ENCODE measurements at places on chromosomes 13 and 19.

- no peak for DNase-seq
Observed at GRCh38 chr19:6800991-6801484, 28.5 kb downstream of the VAV1 start.

DNA sequence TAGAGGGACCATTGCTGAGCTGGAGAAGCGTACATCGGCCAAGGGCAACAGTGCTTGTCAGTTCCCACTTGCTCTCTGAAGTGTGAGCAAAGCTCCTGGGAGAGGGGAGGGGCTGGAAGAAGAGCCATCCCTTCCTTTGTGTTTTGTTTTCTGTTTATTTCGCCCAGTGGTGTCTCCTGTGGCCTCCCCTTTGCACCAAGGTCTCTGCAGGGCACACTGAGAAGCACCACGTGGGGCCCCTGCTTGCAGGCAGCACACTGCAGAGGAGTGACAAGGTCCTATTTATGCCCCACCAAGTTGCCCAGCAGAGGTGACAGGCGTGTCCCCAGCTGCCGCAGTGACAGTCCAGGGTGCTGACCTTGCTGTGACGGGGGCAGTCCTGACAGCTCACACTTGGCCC lies 24.0 kb downstream of the GRIN2D start:
- no peak for DNase-seq

- DNase-seq = no peak
Observed at GRCh38 chr19:29480507-29480906, 45.3 kb upstream of the VSTM2B start.

DNA sequence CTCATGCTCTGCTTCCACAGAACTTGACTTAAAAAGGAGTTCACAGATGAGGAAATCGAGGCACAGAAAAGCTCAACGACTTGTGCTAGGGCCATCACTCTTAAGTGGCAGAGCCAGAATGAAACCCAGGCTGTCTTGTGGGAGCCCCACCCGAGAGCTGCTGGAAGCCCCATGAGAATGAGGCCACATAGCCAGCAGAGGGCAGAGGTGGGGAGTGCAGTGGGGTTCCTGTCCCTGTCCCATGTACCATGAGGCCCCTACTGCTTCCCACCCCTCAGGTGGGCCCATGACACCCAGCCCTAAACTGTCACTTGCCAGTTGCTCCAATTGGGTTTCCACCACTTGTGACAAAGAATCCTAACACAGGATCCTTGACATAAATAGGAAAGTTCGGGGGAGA lies 175.9 kb downstream of the IRS2 start:
- peak; percentile 77 for DNase-seq

DNA sequence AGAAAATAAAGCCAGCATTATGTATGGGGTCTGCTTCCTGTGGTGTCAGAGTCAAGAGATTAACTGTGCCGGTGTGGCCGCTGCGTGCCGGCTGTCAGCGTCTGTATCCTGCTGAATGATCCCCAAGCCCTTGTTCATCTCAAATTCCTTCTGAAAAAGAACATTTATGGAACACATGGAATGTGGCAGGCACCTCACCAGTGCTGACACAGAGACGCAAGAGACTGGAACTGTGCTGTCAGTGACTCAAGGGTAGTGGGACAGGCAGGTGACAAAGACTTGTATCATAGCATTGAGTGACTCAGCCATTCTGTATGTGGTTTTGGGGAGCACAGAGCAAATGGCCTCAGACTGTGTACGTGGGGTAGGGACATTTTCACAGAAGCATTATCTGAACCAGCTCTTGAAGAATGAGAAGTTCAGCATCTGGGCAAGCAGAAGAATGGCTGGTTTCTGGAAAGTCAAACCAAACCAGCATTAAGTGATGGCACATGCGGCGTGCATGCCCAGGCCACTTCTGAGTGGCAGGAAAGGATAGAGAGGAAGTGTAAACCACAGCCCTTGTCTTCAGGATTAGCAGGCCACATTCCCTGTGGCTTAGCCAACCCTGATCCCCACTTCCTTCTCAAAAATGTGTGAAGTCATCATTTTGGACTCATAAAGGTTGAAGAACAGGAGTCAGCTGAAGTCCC lies 54.0 kb upstream of the IRS2 start:
- DNase-seq = peak; percentile 56

DNA sequence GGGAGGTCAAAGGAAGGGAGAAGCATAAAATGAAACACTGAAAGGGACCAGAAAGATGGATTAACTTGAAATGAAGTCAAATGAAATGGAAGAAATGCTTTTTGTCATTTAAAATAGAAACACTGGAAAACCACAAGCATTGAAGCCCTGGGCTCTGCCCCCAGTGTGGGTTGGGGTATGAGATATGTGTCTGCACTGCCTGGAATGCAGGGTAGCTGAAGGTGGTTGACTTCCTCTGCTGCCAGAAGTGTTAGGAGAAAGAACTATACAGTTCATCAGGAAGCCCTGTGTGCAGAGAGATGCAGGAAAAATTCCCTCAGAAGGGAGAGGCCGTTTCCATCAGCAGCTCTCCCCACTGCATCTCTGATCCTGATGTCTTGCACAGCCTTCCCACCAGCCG lies 69.2 kb downstream of the DHRS12 start:
- no peak for DNase-seq

GRCh38 chr13:91141543-91142061 lies 205.9 kb upstream of the MIR17HG start:
- no peak for DNase-seq

DNA sequence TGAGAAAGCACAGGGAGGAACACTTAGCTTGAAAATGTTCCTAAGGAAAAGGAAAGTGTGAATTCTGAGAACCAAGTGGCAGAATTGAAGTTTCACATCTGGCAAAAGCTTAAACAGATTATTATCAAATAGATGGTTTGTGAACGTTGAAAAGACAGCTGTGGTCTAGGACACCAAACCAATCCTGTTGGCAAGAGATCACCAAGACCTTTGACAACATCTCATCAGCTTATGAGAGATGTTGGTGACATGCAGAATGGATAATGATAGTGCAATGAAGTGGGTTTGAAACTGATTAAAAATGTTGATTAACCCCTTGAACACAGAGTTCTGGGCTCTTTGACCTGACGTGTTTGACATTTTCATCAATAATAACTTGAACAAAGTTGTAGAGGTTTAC lies 74.6 kb upstream of the GPR183 start:
- no peak for DNase-seq

DNA sequence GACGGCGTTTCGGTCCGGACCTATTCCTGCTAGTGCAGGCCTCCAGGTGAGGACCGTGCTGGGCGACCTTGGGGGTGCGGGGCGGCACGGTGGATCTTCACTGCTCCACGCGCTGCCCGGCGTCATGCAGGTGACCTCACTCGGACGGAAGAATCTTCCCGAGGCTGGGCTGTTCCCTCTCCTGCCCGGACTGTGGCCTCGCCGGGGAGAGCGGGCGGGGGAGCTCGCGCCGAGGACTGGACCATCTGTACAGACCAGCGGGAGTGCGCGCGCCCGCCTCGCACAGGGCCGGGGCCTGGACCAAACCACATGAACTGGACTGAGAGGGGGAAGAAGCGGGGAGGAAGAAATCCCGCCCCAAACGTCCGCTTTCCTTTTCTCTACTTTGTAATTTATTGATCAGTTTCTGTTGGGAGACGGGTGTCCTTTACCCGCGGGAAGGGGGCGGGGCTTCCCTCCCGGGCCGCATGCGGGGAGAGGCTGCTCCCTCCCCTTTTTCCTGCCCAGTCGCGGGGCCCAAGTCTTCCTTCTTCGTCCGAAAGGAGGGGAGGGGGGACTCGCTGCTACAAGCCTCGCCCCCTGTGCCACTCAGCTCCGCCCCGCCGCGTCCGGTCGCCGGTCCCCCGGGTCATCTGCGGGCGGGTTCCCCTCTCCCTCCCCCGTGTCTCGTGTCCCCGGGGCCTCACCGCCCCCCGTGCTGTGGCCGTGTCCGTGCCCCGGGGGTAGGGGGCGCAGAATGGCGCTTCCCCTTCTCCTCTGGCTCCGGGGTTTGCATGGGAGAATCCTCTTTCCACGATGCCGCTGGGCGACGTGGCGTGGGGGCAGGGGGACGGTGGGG lies 4.9 kb downstream of the HRC start:
- DNase-seq = peak; percentile 71

- DNase-seq = no peak
Observed at GRCh38 chr19:55594996-55595545, 4.2 kb downstream of the FIZ1 start.

DNA sequence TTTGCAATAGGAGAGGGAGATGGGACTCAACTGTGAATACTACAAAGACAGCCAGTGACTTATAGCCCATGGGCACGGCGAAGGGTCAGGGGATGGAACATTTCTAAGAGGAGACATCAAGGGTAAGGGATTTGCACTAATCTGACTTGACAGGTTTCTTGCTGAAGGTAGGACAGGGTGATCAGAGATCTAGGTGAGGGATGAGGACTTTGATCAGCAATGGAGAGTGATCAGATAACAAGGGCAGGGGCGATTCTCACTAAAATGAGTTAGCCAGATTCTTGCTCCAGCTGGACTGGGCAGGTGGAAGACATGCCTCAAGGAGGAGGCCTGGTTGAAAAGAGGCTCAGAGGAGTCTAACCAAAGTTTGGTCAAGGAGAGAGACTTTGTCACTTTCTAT lies 209.2 kb downstream of the SLC7A1 start:
- DNase-seq = no peak

- DNase-seq = no peak
Observed at GRCh38 chr13:72458701-72459100, 268.7 kb downstream of the MZT1 start.

- no peak for DNase-seq
Observed at GRCh38 chr19:7507884-7508283, 8.0 kb upstream of the ZNF358 start.

- no peak for DNase-seq
Observed at GRCh38 chr13:112362021-112362420, 14.1 kb upstream of the SPACA7 start.

GRCh38 chr13:24652359-24652758 lies 27.8 kb upstream of the ATP12A start:
- DNase-seq = no peak

GRCh38 chr19:41367848-41368301 lies 3.9 kb upstream of the B9D2 start:
- DNase-seq = no peak

- no peak for DNase-seq
Observed at GRCh38 chr13:91349992-91350911, 2.8 kb downstream of the MIR17HG start.

DNA sequence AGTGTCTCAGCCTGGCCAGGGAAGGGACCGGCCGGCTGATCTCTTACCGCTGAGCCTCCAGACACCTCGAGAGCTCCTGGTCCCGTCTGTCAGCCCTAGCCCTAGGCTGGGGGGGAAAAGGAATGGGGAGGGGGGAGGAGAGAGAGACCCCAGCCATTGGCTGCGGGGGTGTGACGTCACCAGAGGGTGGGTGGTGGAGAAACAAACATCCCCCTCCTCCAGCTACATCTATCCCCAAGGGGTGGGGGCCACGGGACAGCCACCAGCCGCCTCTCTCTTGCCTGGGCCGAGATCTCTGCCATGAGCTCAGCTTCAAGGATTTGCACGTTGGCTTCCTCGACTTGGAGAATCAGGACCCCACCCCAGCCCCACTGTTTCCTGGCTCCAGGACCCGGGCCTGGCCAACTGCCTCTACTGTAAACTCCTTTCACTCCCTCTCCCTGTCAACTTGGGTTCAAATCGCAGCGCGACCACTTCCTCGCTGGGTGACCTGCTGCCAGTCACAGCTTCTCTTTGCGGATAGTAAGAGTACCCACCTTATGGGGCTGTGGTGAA lies at the start of gene PRX:
Gene PRX, minus strand, starts transcription at position 88 of the 555 bp plus-strand sequence. CDS start 5,446 bp downstream, outside the sequence.
- DNase-seq = peak; percentile 37

DNA sequence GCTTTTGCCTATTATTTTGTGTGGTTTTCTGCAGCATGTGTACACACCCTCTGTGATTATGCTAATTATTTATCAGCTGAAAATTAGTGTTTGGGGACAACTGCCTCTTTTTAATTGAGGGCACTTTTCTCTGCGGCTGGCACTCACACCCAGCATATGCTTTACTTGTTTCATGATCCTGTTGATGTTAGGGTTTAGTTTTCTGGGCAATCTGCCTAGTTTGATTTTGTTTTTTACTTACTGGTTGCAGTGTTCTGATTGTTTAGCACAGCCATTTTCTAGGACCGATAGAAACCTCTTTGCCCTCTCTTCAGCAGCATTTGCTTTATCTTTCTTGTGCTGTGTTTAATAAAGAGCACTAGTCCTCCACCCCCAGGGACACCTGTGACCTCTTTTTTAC lies 161.6 kb downstream of the PAN3 start:
- no peak for DNase-seq

DNA sequence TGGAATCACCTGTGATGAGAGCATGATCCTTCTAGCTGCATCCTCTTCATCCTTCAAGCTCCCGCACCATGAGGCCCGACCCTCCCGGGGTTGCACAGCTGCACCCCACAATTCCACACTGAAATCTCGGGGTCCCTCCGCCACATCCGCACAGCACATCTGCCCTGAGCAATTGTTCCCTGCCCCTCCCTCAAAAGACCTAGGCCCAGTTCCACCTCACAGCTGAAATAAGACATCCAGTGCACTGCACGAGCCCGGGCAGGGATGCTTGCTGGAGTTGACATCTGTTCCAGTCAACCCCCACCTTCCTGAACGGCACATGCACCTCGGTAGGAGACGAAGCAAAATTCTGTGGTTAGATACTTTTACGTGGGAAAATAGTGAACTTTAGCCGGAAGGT lies 14.7 kb upstream of the SOX1 start:
- no peak for DNase-seq

GRCh38 chr13:36758345-36758744 lies 60.7 kb upstream of the RFXAP start:
- no peak for DNase-seq

- DNase-seq = no peak
Observed at GRCh38 chr19:4061683-4062418, 4.8 kb downstream of the ZBTB7A start.

- no peak for DNase-seq
Observed at GRCh38 chr19:15399635-15400034, 19.2 kb downstream of the AKAP8L start.

- no peak for DNase-seq
Observed at GRCh38 chr19:1760020-1760419, 6.7 kb downstream of the ONECUT3 start.

DNA sequence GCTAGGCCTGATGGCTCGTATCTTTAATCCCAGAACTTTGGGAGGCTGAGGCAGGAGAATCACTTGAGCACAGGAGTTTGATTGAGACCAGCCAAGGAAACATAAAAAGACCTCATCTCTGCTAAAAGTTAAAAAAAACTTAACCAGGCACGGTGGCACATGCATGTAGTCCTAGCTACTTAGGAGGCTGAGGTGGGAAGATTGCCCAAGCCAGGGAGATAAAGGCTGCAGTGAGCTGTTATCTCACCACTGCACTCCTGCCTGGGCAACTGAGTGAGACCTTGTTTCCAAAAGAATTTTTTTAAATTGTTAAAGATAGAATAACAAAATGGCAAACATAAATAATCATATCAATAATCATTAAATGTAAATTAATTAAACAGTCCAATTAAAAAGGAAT lies 365.8 kb downstream of the MTUS2 start:
- no peak for DNase-seq

GRCh38 chr19:39829702-39830275 lies 4.2 kb downstream of the DYRK1B start:
- DNase-seq = no peak

GRCh38 chr19:50632151-50632835 lies 7.4 kb downstream of the SYT3 start:
- no peak for DNase-seq

GRCh38 chr19:35740423-35741202 lies 1.6 kb downstream of the IGFLR1 start:
- DNase-seq = peak; percentile 97
